ENCODE measurements at places on chromosomes 7 and 10.

- DNase-seq = no peak
Measured at GRCh38 chr7:134727711-134728110, 51.7 kb upstream of the CALD1 start.

GRCh38 chr7:26200038-26200443, 505 bp downstream of the HNRNPA2B1 start:
- DNase-seq = no peak

DNA sequence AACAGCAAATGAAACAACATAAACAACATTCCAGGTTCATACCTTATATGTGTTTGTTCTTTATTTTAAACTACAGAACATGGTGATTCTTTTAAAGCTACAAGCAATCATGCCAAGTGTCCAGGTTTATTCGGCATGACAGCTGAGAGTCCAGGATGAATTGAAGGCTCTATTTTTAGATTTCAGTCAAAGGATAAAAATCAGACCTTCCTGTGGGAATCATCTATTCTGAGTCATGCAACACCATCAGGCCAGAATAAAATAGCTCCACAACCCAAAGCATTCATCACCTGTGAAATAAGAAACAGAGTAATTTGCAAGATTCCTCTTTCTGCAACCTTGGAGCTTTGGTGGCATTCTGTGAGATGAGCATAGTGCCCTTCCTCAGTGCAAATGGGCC, 292.4 kb upstream of the MYO3A start:
- no peak for DNase-seq

DNA sequence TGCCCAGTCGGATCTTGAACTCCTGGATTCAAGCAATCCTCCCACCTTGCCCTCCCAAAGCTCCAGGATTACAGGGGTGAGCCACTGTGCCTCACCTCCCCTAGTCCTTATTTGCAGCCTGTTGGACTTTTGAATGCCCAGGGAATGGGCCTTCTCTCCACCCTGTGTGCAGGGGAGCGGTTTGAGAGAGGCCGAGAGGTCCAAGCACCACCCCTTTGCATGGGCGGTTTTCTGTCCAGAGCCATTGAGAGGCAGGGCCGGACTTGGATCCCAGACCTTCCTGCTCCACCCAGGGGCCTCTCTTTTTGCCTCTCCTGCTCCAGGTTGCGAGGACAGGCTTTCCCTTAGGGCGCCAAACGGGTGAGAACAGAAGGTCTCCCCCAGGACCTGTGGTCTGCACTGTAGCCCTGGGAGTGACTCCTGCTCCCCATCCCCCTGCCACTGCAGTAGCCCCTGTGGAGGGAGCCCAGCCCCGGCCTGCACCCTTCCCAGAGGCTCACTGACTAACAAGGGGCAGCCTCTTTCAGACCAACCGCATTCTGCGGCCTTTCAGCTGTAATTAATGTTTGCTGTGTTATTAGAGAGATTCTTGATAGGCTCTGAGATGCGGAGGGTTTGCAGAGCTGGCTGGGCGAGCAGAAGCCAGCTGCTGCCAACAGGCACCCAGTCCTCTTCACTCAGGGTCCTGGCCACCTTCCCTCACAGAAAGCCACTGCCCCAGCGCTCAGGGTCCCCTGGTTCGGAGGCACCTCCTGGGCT, 57.9 kb downstream of the ELFN1 start:
- DNase-seq = no peak

DNA sequence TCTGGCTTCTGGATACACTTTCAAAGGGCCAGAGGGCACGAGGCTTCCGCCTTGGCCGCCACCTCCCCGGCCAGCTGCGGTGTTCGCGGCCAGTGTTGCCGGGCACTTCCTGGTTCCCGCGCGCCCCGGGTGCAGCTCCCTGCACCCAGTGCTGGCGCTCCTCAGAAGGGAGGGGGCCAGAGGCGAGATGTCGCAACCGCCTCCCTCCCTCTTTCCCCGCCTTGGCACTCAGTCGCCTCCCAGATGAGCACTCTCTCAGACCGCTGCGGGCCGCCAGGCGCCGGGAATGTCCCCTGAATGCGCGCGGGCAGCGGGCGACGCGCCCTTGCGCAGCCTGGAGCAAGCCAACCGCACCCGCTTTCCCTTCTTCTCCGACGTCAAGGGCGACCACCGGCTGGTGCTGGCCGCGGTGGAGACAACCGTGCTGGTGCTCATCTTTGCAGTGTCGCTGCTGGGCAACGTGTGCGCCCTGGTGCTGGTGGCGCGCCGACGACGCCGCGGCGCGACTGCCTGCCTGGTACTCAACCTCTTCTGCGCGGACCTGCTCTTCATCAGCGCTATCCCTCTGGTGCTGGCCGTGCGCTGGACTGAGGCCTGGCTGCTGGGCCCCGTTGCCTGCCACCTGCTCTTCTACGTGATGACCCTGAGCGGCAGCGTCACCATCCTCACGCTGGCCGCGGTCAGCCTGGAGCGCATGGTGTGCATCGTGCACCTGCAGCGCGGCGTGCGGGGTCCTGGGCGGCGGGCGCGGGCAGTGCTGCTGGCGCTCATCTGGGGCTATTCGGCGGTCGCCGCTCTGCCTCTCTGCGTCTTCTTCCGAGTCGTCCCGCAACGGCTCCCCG, at the start of gene FFAR4:
Gene FFAR4, plus strand, starts transcription at position 231 of the 842 bp plus-strand sequence. Its CDS starts 56 bp downstream, at position 287.
- no peak for DNase-seq

GRCh38 chr7:29877196-29877595, 70.9 kb downstream of the WIPF3 start:
- no peak for DNase-seq

DNA sequence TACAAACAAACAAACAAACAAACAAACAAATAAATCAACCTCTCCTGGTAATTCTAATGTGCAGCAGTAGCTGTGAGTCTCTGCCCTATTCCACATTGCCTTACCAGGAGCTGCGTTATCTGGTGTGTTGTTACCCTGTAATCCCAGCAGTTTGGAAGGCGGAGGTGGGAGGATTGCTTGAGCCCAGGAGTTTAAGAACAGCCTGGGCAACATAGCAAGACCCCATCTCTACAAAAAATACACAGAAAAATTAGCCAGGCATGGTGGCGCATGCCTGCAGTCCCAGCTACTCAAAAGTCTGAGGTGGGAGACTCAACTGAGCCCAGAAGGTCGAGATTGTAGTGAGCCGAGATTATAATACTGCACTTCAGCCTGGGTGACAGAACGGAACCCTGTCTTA, 192.7 kb downstream of the EXOC4 start:
- DNase-seq = no peak

- no peak for DNase-seq
Measured at GRCh38 chr7:1664711-1665548, 5.1 kb upstream of the ELFN1 start.

DNA sequence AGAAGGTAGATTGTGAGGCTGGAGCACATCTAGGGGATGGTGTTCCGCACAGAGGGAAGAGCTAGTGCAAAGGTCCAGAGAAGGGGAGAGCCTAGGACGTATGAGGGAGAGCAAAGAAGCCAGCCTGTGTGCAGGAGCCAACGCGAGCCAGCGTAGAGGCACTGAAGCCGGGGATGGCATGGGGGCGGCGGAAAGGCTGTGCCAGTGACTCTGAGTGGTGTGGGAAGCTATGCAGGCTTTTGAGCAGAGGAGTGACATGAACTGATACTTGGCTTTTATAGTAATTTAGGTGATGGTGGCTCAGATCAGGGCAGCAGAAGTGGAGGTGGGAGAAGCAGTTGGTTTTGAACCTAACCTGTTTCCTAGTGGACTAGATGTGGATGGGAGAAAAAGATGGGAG, 65.8 kb downstream of the ATXN7L1 start:
- DNase-seq = no peak

DNA sequence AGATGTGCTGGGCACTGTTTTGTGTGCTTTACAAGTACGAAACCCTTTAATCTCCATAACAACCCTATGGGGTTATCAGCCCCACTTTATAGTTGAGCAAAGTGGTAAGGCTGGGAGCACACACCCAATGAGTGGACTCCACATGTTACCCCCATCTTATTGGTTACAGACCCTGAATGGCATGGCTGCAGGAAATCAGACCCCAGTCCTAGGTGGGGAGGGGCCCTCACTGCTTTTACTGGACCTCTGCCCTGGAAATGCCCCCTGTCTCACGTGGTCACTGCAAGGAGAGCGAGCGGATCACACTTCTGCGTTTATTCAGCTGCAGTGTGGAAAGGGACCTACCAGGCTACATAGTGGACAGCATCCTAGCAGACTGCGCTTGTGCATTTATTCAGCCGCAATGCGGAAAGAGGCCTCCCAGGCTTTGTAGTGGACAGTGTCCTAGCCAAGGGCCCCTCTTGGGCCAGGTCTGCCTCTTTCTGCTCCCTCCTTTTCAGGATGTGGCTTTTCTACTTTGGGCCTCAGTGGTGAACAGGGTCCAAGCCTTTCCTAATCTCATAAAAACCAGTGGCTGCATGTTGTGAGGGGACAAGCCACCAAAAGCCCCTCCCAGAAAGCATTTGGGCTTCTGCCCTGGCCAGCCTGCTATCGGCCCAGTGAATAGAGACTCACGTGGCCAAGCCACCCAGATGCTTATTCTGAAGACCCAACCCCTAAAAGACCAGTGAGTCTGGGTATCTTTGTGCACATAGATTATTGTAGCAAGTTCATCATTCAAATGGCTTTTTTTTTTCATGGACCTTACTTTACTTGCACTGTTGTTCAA, 405.7 kb upstream of the RNF32 start:
- no peak for DNase-seq

DNA sequence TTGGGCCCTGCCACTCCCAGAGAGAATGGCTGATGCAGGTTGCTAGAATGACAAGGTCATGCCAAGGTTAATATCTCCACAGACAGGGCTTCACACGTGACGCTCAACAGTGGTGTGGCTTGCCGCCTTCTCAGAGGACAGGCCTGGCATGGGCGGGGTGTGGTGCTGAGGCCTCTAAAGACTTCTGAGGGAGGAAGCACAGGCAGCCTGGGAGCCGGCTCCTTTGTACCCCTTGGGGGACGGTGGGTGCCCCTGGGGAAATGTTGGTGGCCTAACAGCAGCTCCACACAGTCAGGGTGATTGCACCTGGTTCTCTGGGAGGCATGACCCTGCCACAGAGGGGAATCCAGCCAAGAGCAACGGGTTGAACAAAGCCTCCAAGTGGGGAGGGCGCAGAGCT, 115.1 kb downstream of the PKD1L1 start:
- DNase-seq = no peak

GRCh38 chr7:40827222-40828085, 692.6 kb downstream of the SUGCT start:
- DNase-seq = no peak

- no peak for DNase-seq
Measured at GRCh38 chr7:86158111-86158510, 485.6 kb upstream of the GRM3 start.

All from GM12878 (cell line).